OCI-M1 (cell line): ENCODE measurements at places on chromosomes 2 and 18.

- DNase-seq = no peak
Measured at GRCh38 chr2:172735582-172736423, at the start of gene RAPGEF4. RAPGEF4 (plus strand) TSS chr2:172735845; CDS start chr2:172735984, 139 bp downstream.

DNA sequence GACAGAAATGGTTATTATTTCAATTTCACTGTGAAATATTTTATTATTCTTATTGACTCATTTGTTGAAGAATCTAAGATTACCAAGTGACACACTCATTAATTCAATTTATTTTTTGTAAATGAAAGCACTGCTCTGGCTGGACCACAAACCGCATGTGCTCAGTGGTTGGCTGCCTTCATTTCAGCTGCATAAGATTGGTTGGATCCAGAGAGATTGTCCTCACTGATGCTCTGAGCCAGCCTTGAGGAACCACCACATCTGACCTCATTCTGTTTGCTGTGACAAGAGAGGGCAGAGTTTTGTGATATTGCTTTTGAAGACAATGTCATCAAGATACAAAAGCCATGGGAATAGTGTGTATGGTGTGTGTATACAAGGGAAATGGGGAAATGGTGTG, 192.1 kb downstream of the CYRIA start:
- DNase-seq = no peak

DNA sequence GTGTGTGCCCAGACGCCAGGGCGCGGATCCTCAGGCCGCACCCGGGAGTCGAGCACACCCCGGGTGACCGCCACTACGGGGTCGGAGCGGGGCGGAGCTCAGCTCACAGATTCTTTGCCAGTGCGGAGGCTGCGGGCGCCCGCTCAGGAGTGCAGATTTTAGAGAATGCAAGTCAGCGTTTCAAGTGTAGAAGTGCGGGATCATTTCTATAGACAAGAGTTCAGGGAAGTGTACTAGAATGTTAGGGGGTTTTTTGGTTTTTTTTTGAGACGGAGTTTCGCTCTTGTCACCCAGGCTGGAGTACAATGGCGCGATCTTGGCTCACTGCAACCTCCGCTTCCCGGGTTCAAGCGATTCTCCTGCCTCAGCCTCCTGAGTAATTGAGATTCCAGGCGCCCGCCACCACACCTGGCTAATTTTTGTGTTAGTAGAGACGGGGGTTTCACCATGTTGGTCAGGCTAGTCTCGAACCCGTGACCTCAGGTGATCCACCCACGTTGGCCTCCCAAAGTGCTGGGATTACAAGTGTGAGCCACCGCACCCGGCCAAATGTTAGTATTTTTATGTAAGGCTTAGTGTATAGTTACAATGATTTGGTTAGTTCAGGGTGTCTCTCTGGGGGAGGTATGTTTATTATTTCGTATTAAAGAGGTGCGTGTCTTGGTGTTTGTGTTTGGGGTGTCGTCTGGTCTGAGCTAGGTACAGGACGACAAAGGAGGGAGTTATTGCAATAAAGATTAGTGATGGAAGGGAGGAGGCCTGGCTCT, 619 bp upstream of the FAM168B start:
- DNase-seq = peak; percentile 56

GRCh38 chr18:24306201-24306600, 91.4 kb downstream of the OSBPL1A start:
- no peak for DNase-seq

DNA sequence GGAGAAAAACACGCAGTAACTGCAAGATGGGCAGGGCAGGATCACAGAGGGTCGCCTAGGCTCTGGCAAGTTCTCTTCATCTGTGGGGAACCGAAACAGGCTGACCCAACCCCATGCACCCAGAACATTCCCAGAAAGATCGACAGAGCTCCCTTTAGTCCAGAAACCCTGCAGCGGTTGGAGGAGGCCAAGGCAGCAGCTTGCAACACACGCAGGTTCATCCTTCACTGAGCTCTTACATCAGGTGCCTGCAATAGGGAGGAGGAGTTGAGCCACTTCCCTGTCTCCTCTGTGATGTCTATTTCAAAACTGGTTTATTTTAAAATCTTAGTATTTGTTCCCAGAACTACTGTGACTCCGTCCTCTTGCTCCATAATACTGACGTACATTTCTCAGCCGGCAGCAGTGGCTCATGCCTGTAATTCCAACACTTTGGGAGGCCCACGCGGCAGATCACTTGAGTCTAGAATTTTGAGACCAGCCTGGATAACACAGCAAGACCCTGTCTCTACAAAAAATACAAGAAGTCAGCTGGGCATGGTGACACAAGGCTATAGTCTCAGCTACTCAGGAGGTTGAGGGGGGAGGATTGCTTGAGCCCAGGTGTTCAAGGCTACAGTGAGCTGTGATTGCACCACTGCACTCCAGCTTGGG, 11.5 kb upstream of the SLC11A1 start:
- DNase-seq = no peak

GRCh38 chr2:67516362-67516761, 119.2 kb downstream of the ETAA1 start:
- DNase-seq = no peak

DNA sequence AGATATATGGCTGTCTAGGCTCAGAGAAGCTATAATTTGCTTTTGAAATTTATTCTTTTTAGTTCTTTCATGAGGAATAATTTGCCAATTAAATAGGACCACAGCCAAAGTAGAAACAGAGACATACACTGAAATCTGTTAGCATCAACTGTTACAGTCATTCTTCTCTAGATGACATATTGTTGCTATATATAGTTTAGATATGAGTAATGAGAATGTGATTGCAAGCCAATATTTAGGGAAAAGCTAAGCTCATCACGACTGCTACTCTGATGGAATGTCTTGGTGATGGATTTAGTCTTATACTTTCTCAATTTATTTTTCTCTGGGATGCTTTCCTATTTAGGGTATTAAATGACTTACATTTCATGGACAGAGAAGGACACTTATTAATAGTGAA, 259.1 kb downstream of the LNPK start:
- DNase-seq = peak; percentile 20

DNA sequence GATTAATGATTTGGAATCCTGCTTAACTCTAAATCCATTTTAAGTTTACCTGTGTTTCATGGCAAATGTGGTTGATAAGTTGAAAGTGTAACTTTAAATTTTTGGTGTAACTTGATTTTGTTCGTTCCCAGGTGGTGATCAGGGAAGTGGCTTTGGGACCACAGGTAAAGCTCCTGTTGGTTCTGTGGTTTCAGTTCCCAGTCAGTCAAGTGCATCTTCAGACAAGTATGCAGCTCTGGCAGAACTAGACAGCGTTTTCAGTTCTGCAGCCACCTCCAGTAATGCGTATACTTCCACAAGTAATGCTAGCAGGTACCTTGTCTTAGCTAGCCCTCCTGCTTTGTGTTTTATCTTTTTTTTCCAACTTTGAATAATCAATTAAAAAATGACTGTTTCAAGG, 62.8 kb downstream of the AGFG1 start:
- DNase-seq = no peak

GRCh38 chr2:109353806-109354745, 225.1 kb downstream of the SH3RF3 start:
- no peak for DNase-seq

DNA sequence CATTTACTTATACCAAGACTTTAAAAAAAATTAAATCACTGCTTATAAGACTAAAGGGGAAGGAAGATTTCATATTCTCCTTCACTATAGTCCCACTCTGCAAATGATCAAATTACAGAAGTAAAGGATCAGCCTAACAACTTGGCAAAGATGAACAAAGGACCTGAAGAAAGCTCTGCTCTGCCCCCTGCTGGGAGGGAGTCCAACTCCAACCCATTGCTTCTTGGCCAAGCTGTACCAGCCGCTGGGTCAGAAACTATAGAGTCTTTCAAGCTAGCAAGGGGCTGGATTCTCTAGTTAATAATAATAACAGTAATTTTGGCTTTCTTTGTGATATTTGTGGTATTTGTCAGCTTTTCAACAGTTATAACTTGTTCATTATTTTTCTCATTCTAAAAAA, 927.0 kb upstream of the CRIM1 start:
- DNase-seq = peak; percentile 64

DNA sequence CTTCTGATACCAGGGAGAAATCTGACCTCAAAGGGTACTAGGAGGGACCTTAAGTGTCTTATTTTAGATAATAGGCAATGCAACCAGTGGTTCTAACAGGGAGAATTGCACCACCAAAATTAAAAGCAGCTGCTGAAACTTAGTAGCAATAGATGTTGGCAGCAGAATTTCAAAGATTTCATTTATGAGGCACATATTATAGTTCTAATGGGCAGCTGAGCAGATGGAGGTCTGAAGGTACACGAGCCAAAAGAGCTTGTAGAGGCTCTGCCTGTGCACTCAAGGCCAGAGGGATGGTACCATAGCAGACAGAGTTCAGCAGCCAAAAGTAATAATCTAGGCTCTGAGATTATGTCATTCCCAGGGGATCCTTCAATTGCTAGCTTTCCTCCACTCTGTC, 87.3 kb upstream of the NCKAP5 start:
- DNase-seq = no peak

- no peak for DNase-seq
Measured at GRCh38 chr2:71528749-71529148, 75.4 kb downstream of the DYSF start.

DNA sequence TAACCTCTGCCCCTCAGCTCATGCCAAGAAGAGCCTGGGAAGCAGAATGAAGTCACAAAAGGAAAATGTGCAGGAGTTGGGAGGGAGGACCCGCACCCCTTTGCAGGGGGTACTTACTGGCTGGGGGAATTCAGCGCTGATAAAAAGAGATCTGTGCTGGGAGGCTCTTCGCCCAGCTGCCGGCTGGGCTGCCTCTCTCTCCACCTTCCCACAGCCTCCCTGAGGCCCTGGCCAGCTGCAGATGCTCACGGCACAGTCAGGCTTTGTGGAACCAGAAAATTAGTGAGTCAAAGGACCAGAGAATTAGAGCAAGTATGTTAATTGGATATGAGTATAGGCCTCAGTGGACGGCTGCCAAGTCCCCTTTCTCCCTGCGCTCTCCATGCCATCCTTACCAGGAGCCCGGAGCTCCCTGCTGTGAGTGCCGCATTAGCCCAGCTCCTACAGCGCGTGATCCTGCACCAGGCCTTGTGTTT, 181.7 kb upstream of the SH3BP4 start:
- no peak for DNase-seq

- DNase-seq = no peak
Measured at GRCh38 chr2:193679847-193680246, 1485.1 kb upstream of the TMEFF2 start.

DNA sequence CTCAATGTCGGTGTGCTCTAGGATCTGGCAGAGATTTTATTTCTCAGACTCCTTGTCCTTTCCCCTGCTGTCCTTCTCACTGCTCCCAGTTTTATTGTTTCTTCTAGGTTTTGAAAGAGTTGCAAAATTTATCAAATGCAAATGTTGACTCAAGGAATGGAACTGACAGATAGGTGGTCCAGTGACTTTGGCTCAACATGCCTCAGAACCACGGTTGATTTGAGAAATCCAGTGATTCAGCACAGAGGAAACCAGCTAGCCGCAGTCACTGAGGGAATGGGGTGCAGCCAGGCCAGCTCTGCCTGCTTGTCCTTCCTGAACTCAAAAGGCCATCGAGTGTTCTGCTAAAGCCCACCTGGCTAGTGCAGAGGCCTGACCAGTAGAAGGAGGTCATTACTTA, 125.7 kb upstream of the LYPD6 start:
- no peak for DNase-seq

DNA sequence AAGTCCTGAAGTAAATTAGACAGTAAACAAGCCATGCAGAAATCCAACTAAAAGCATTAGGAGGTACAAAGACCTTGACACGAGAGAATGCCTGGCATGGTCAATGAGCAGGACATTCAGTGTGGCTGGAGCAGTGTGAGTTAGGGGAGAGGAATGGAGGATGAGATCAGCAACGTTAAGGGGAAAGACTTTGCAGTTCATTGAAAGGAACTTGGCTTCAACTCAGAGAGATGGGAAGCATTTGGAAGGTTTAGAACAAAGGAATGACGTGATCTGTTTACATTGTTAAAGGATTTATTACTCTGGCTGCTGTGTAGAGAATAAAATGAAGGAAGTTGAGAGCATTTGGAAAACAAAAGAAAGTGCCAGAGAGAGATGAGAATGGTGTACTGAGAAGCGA, 621.3 kb downstream of the XIRP2 start:
- no peak for DNase-seq

DNA sequence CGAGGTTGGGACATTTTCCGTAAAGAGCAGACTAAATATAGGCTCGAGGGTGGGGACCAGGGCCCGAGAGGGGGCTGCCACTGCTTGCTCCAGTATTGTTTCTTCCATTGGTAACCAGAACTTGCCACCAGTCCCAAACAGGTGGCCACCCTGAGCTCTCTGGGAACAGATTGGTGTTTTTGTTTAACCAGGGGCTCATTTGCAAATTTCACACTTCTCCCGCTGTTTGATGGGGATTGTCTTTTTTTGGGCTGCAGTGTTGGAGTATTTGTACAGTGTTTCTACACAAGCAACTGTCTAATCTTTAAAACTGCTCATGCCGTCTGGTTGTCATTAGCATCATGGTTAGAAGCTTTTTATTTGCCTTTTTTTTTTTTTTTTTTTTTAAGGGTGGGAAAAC, 8.5 kb downstream of the AGAP1 start:
- no peak for DNase-seq

DNA sequence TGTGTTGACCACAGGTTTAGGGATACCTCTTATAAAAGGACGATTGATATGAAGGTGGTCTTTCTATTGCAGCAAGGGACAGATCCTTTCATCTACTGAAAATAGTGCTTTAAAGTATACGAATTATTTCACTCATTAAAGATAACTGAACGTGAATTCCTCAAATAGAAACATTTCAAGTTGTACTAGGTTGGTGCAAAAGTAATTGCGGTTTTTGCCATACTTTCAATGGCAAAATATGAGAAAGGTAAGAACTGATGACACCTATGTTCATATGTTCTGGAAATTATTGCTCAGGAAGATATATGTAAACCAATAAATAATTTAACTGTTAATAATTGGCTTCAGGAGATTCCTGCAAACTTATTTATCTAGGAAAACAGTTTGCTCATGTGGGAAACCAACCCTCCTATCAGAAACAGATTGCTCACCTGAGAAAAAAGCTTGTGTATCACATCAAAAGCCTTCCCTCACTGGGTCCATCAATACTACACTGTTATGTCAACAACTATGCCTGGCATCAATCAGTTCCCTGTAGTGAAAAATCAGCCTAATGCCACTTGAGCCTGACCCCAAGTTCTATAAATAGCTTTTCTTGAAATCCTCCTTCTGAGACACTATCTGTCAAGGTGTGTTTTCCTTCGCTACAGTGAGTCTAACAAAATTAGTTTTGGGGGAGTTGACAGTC, 81.5 kb upstream of the ACSL3 start:
- no peak for DNase-seq
